ENCODE measurements at places on chromosomes 4 and X. TPM values are rescaled to one million over a fixed set of nuclear protein-coding genes. Genes with fewer than 3 reads are reported as not detected.

PPA2 gene
- 54.1 TPM for polyA plus RNA-seq

MRPL1 gene
- 113 TPM for polyA plus RNA-seq

CHRNA9 gene
- not detected for polyA plus RNA-seq

PDHA2 gene
- not detected for polyA plus RNA-seq

NAP1L3 gene
- polyA plus RNA-seq, result 10.6 TPM

RIBC1 gene
- 0.58 TPM for polyA plus RNA-seq

Data from muscle of arm (tissue), 14 donors.